ENCODE measurements at places on chromosomes 13 and 19.

DNA sequence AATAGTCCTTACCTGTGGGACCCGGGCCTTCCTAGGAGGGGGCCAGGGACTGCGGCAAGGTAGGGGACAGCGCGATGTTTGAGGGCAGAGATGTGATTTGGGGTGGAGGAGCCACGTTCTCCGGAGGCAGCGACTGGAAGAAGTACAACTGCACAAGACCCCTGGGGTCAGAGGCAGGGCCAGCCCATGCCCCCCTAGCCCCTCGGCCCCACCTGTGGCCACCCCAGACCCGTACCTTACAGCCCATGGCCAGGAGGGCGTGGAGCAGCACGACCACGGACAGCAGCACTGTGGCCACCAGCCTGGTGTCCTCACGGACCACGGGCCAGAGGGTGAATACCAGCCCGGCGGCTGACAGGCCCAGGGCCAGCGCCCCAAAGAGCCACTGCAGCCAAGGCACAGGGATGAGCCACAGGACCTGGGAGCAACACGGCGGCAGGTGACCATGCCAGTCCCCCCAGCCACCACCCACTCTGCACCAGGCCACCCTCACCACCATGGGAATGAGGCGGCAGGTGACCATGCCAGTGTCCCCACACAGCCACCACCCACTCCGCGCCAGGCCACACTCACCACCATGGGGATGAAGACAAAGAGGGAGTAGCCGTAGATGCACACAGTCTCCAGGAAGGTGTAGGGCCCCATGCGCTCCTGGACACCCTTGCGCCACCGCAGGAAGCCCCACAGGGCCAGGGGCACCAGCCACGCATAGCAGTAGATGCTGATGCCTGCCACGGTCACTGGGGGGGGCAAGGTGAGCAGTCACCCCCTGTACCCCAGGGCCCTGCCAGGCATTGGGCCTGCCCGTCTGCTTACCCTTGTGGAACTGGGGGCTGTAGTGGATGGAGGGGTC is 5.0 kb downstream of the YIPF2 start:
- no peak for DNase-seq

DNA sequence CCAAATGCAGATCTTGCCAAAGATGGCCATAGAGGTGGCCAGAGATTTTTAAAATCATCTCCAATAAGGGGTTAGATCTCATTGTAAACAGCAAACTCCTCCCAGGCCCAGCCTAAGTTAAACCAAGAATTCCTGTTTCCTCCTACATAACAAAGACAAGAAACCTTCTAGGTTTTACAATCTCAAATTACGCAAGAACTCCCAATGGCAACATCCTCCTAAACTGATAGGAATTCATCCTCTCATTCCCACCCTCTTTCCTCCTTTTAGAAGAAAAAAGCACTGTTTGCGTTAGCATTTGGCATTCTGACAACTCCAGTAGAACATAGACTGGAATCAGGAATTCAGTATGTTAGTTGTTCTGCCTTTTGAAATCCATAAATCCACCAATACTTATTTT is 14.6 kb downstream of the PROSER1 start:
- DNase-seq = no peak

DNA sequence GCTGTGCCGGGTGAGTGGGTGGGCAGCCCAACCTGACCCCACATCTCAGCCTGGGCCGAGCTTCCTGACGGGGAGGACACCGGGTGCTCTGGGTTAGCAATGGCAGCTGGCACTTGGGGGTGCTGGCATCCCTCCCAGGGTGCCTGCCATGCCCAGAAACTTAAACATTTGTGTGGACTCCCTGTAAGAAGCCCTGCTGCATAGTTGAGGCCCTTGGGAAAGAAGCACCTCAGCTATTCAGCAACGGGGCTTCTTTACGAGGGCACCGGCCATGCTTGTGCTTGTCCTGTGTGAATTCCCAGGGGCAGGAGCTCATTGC is 33.8 kb upstream of the MEDAG start:
- no peak for DNase-seq

DNA sequence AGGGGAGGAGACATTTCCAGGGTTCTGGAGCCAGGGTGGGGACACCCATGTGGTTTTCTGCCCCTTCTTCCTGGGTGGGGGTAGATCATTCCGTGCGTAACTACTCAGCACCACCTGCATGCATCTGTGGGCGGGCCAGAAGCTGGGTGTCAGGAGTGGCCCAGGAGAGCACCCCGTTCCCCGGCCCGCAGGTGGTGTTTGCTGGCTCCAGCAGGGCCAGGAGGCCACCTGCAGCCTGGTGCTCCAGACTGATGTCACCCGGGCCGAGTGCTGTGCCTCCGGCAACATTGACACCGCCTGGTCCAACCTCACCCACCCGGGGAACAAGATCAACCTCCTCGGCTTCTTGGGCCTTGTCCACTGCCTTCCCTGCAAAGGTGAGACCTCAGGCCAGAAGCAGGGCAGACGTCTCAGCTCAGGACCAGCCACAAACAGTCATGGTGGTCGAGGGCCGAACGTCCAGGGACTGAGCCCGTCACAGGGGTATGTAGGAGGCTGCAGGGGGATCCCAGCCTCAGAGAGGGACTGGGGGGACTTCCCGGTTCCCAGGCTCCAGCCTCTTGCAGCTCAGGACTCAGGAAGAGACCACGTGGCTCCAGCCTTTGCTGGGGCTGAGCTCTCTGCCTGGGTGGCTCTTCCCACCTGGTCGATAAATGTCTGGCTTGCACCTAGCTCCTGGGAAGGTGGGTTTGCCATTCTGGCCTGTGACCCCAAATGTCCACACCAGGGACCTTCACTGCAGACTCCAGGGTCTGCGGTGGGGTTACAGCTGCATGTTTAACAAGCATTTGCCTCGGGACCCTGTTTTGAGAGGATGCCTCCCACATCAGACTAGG is 1.6 kb downstream of the FSTL3 start:
- no peak for DNase-seq

DNA sequence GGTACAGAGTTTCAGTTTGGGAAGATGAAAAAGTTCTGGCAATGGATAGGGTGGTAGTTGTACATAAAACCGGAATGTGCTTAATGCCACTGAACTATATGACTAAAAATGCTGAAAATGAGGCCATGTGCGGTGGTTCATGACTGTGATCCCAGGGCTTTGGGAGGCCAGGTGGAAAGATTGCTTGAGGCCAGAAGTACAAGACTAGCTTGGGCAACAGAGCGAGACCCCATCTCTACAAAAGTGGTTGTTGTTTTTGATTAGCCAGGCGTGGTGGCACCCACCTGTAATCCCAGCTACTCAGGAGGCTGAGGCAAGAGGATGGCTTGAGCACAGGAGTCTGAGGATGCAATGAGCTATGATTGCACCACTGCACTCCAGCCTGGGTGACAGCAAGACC is 12.8 kb downstream of the SMAD9 start:
- DNase-seq = no peak

DNA sequence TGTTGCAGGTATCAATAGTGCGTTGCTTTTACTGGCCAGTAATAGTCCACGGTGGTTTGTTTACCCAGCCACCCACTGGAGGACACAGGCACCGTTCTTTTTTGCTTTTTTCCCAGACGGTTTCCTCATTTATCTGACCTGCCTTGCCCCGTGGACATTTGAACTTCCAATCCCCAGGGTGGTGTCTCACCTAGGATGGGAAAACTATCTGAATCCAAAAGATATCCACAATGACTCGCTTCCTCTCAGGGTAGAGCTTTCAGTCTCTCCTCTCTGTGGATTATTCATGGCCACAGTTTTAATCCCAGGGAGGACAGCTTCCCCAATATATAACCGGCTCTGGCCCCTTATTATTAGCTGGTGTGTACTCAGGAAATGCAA is 170.8 kb downstream of the FOXO1 start:
- no peak for DNase-seq

- DNase-seq = no peak
Observed at GRCh38 chr19:12784871-12785430, 6.3 kb upstream of the JUNB start.

DNA sequence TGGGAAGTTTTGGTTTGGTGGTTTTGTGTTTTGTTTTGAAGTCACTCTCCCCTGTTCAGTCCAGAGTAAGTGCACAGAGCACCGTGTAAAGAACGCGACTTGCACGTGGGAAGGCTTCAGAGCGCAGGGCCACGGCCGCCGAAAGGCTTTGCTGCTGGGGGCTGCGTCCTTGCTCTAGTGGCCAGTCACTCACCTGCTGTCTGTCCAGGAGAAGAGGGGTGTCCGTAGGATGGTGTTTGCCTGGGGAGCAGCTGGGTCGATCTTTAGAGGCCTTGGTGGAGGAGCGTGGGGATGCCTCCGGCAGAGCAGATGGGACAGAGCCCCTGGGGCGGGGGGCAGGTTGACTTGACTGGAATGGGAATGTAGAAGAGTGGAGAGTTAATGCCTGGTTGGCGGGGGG is 116.6 kb upstream of the MCF2L start:
- no peak for DNase-seq

Measured in erythroblast (primary cell).